Lung microvascular endothelial cell (primary cell): ENCODE measurements at places on chromosomes 4 and X.

- DNase-seq = peak; percentile 82
Measured at GRCh38 chr4:153466081-153466948, at the start of gene TMEM131L. TSS of gene TMEM131L (plus strand) at chr4:153466360. CDS start at chr4:153466398, 38 bp downstream.

GRCh38 chrX:116449156-116449555, 12.8 kb downstream of the SLC6A14 start:
- no peak for DNase-seq

GRCh38 chr4:33722254-33722653, 2522.1 kb downstream of the ARAP2 start:
- no peak for DNase-seq

GRCh38 chr4:30495651-30496310, 224.4 kb upstream of the PCDH7 start:
- DNase-seq = no peak

- DNase-seq = no peak
Measured at GRCh38 chr4:97507587-97508245, 635.6 kb downstream of the STPG2 start.

DNA sequence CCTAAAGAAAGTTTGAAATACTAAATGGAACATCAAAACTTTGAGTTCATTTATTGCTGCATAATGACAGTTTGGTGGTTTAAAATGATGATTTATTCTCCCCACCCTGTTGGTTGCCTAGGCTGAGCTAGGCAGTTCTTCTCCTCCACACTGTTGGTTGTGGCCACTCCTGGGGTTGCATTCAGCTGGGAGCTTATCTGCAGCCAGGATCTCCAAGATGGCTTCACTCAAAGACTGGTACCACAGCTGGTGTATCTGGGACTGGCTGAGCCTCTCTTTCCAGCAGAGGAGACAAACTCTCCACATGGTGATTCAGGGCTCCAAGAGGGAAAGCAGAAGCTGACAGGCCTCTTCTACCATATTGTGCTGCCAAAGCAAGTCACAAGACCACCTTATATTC, 33.1 kb downstream of the MSL3 start:
- no peak for DNase-seq

GRCh38 chrX:43386875-43387274, 269.2 kb upstream of the MAOA start:
- no peak for DNase-seq

DNA sequence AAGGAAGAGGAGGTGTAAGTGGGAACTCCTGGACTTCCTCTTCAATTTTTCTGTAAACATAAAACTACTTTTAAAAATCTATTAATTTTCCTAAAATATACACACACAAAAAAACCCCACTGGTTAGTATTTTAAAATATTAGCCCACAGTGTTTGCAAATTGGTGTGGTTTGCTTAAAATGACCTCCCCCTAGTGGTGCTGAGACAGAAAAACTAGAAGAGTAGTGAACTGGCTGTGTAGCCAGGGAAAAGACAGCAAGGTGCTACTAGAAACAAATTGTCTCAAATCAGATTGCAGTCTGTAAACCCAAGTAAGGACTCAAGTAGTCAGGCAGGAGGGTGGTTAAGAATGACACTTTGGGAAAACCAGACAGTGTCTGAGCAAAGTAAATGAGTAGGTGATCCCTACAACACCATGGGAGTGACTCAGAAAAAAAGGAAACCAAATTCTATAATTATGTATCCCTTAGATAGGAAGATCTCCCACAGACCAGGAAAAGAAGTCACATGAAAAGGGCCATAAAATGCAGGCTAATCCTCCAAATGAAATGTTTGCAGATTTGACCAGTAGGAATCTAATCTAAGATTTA, 26.0 kb downstream of the AMTN start:
- peak; percentile 36 for DNase-seq

DNA sequence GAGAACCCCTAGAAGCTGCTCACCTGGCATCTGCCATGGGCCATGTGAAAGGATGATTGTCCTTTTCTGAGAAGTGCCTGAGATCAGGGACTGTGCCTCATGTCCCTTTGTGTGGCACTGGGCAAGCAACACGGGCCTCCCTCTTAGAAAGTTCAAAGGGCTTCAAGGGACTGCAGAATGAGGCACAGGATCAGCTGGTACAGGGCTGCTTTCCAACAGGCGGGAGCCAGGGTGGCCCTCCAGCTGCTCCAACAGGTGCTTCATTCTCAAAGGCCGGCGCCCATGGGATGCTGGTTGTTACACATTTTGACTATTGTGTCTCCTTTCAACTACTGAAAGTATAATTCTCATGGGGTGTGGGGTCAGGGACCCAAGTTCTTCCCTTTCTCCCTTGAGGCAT, 114.7 kb downstream of the ENPP6 start:
- no peak for DNase-seq

GRCh38 chr4:18934197-18934596, 912.6 kb upstream of the LCORL start:
- no peak for DNase-seq

- peak; percentile 47 for DNase-seq
Measured at GRCh38 chrX:6941041-6941440, 206.5 kb upstream of the STS start.

DNA sequence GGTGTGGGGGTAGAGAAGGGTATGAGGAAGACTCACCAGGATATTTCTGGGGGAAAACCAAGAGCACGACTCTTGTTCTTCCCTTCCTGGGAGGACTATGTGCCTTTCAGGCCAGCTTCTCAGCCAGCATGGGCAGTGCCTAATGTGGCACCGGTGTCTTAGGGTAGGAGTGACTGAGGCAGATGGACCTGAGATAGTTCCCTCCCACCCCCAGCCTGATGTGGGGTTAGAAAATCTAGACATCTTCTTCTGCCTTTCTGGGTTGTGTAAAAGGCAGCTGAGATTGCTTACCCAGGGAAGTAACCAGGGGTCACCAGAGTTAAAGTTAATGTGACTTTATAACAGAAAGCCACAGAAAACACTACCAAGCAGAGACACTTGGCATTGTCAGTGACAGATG, 127.3 kb downstream of the TMA16 start:
- no peak for DNase-seq

DNA sequence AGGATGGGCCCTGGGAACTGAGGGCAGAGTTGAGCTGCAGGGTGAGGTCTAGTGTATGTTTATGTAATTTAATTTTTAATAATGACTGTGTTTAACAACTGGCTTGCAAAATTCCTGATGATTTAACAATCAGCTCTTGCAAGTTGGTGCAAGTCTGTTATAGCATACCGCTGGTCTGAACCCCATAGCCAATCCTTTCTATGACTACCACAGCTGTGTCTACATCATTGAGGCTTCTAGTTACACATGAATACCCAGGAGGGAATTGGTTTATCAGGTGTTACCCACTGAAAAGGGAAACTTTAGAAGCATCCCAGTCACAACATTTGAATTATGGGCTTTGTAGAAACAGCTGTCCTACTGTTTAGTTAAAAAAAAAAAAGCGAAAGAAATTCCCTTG, 38.3 kb downstream of the SUPT20HL1 start:
- no peak for DNase-seq

DNA sequence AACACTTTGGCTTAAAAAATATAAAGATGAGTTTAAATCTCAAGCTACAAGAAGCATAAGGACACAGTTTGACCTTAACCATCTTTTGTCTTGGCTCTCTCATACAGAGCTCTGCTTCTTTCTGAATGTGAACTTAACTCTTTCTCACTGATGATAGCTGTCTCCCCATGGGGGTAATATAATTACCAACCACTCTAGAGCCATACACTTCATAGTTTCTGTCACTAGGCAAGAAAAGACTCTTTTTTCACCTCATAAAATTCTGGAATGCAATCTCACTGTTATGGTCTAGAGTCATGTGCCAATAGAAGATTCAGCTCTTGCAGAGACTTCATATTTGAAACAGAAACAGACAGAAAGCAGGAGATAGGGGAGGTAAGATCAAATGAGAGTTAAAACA, 481.7 kb upstream of the AGA start:
- no peak for DNase-seq

DNA sequence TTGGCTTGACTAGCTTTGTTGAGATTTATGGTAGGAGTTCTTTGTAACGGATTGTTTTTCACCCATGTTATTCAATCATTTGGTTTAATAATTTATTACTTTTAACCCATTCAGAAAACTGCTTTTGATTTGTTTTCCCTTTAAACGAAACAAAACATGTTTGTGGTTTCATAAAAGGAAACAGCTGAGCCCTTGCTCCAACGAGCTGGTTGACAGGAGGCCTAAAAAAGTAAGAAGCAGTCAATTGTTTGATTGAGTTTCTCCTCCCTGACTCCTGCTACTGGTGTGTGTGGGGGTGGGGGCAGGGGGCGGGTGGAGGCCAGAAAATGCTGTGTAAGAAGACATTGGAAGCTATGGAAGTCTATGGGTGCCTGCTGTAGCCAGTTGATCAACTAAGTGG, 102.8 kb downstream of the CHRDL1 start:
- DNase-seq = no peak

- no peak for DNase-seq
Measured at GRCh38 chr4:25021216-25021615, 9.5 kb downstream of the LGI2 start.

GRCh38 chr4:41143311-41144039, 70.9 kb downstream of the APBB2 start:
- DNase-seq = peak; percentile 87

DNA sequence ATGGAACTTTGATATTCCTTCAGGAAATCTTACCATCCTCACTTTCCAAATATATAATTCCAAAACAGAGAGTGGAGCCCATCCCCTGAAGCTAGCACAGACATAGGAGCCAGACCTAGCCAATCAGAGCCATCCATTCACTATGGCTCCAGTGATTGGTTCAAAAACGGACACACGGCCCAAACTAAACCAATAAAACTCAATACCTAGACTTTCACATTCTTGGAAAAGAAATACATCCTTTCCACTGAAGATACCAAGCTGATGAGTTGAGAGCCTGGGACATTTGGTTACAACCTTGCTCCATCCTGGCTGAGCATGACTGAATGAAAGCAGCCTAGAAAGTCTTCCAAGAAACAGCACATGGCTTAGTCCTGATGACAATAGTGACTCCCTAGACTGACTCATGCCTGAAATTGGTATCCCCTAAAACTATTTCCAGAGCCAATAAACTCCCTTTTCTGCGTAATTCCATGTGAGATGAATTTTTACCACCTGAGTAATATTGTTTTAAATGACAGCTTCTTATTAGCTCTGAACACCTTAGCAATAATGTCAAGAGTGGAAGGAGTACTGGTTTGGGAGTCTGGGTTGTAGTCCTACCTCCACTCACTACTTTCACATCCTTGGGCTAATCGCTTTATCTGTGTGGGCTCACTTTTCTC, 189.6 kb upstream of the LNX1 start:
- DNase-seq = no peak

DNA sequence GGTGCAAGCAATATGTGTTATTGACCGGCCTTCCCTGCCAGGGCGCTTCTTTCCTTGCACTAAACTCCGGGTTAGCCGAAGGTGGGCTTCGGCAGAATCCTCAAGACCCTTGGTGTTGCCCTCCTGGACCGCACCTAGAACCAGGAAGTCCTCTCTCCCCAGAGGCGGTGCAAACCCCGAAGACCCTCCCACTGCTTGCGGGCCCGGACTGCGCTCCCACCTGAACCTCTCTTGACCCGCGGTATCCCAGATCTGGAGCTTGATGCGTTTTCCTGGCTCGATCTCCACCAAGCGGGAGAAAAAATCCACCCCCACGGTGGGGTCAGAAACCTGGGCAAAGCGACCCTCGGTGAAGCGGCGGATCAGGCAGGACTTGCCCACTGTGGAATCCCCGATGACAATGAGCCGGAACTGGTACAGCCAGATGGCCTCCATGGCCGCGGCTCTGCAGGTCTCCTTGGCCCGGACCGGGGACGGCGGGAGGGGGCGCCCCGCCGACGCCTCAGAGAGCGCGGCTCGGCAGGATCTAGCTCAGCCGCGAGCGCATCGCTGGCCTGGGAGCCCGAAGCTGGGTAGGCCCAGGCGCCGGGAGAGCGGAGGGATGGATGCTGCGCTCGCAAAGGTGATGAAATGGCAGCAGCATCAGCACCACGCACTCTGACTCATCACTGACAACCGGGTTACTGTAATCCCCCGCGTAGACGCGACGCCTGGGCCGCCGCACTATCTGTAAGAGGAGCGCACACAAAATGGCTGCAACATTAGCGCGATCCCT, at the start of gene RAB39B:
Gene RAB39B (minus strand): TSS at position 638 of the 775 bp plus-strand sequence. CDS start 203 bp downstream, at position 435.
- DNase-seq = peak; percentile 33

DNA sequence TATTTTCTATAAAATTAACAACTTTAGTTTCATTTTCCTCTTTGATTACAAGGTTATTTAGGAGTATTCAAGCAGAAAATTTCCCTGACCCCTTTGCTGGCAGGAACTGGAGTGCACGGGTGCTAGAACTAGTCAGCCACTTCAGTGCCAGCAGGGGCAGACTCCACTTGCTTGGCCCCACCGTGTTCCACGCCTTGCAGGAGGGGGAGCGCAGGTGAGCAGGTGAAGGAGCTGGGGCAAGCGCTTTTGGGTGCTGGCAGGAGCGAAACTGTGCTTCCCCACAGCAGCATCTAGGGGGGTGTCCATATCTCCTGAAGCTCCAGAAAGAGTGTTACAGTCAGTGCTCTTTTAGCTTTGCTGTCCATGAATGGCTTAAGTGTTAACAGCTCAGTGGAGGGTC, 45.5 kb downstream of the MID2 start:
- DNase-seq = no peak

GRCh38 chrX:19293606-19294325, 50.0 kb upstream of the PDHA1 start:
- DNase-seq = no peak

DNA sequence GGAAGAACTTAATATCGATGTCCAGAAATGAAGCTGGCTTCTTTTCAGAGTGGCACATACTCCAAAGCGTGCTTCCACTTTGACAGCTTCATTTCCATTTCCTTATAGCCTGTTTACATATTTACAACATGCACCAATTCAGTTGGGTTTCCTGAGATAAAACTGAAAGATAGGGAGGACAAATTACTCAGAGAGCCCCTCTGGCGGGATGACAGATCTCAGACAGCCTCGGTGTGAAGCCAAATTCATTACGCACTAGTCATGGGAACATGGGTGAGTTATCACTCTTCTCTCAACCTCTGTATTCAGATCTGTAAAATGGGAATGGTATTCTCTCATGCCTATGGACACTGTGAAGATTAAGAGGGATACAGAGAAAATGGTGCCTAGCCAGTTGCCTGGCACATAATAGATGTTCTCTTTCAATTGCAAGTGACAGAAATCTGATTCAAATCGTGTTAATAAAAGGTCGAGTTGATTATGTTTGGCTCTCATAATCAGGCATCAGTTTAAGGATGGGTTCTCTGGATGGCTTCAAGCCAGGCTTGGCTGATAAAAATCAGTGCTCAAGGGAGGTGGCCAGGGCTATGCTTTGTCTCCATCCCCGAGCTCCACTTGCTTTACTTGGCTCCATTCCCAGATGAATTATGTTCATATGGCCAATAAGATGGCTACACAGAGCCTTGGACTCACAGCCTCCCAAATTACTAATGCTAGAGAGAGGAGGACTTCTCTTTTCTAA, 132.2 kb upstream of the C1QTNF7 start:
- DNase-seq = no peak

GRCh38 chr4:38154681-38155588, 194.7 kb downstream of the PTTG2 start:
- DNase-seq = no peak

GRCh38 chr4:75612306-75612705, 18.0 kb downstream of the CDKL2 start:
- no peak for DNase-seq

GRCh38 chr4:183295711-183296110, 24.4 kb downstream of the CLDN22 start:
- no peak for DNase-seq
